ENCODE measurements at places on chromosomes 3 and 15. TPM values are rescaled to one million over a fixed set of nuclear protein-coding genes. Genes with fewer than 3 reads are reported as not detected.

- H3K27me3 ChIP-seq, result no peaks in the 10 kb centered on the region
- H3K4me1 ChIP-seq, result peaks cover 8% of the 10 kb centered on the region
- DNase-seq, result no peak
- H3K27ac ChIP-seq, result no peak overlapping the region
- no peaks in the 10 kb centered on the region for H3K36me3 ChIP-seq
Measured at GRCh38 chr3:10949197-10949596, 43.4 kb upstream of the SLC6A1 start.

DNA sequence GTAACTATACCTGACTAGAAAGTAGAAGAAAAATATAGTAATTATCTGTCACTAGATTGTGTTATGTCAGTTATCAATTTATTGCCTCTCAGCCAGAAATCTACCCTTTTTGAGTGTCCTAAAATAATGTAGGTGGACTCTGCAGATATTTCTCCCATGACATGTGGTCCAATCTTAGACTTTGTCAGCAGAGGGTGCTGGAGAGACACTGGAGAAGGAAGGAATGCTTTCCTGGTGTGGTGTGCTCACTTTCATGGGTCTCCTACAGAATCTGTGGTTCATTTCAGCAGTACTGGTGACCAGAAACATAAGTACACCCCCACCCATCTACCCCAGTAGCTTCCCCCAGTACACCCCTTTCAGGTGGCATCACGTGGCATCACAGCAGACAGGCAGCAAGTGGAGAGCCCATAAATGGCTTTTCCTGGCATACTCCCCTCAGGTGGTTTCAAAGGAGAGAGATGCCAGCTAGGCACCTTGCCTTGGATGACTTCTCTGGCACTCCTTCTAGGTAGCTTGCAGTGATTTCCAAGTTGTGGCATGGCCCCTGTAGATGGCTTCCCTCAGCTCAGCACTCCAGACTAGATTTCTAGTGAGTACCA is 114.7 kb downstream of the GADL1 start:
- H3K36me3 ChIP-seq, result no peaks in the 10 kb centered on the region
- H3K4me1 ChIP-seq, result no peaks in the 10 kb centered on the region
- H3K27me3 ChIP-seq, result no peaks in the 10 kb centered on the region

The LNP1 gene
- total RNA-seq, result 1.5 TPM

DNA sequence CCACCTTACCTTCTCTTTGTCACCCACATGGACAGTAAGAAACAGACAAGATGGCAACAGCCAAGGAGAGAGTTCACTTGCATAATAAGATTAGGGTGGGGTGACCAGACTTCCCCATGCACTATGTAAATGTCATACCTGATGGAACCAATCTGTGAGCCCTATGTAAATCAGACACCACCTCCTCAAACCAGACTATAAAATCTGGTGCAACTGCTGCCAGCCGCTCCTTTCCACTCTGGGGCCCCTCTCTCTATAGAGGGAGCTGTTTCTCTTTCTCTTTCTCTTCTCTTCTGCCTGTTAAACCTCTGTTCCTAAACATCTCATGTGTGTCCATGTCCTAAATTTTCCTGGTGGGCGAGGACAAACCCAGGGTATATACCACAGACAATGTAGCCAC is 405.5 kb upstream of the CNTN4 start:
- H3K36me3 ChIP-seq, result no peaks in the 10 kb centered on the region
- no peak for DNase-seq
- H3K4me3 ChIP-seq, result no peak overlapping the region
- no peaks in the 10 kb centered on the region for H3K27me3 ChIP-seq
- H3K4me1 ChIP-seq, result no peaks in the 10 kb centered on the region

The CLRN1 gene
- total RNA-seq, result not detected

The PP2D1 gene
- total RNA-seq, result not detected

DNA sequence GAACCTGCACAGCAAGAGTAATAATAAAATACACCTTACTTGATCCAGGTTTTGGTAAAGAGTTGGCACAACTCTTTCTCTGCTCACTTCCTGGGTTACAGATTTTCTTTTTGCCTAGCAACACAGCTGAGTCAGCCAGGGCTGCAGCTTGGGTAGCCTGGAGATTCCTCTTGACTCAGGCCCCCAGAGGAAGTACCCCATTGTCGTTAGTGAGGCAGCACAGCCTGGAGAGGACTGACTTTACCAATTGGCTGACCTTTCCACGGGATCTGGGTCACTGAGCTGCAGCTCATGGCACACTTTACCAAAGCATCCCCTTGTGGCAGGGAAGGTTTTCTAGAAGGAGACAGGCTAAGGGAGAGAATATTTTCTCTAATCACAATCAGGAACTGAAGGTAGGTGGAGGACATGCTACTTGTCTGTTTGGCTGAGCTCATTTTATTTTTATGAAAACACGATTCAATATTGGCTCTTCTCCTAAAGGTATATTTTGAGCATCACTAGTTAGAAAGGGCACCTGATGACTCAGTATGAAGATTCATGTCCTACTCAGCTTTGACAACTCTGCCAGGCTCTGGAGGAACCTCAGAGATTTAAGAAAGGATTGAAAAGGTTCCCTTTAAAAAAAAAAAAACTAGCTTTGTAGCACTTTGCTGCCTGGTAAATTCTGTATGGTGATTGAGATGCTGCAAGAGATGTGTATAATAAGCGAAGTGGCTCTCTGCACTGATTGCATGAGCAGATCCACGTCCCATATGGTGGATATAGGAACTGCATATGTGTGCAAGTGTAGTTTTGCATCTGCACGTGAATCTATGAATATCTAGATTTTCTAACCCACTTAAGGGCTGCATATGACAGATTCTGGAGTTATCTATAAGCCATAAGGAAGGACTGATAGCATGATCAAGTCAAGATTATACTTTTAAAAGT is 124.8 kb downstream of the CHDH start:
- peaks cover 13% of the 10 kb centered on the region for H3K27me3 ChIP-seq
- H3K4me3 ChIP-seq, result no peak overlapping the region
- H3K36me3 ChIP-seq, result no peaks in the 10 kb centered on the region
- H3K4me1 ChIP-seq, result peaks cover 28% of the 10 kb centered on the region
- H3K27ac ChIP-seq, result no peak overlapping the region

- no peaks in the 10 kb centered on the region for H3K4me1 ChIP-seq
- H3K27me3 ChIP-seq, result no peaks in the 10 kb centered on the region
- no peak for DNase-seq
- no peak overlapping the region for H3K4me3 ChIP-seq
Measured at GRCh38 chr3:151943539-151943938, 70.1 kb downstream of the SUCNR1 start.

DNA sequence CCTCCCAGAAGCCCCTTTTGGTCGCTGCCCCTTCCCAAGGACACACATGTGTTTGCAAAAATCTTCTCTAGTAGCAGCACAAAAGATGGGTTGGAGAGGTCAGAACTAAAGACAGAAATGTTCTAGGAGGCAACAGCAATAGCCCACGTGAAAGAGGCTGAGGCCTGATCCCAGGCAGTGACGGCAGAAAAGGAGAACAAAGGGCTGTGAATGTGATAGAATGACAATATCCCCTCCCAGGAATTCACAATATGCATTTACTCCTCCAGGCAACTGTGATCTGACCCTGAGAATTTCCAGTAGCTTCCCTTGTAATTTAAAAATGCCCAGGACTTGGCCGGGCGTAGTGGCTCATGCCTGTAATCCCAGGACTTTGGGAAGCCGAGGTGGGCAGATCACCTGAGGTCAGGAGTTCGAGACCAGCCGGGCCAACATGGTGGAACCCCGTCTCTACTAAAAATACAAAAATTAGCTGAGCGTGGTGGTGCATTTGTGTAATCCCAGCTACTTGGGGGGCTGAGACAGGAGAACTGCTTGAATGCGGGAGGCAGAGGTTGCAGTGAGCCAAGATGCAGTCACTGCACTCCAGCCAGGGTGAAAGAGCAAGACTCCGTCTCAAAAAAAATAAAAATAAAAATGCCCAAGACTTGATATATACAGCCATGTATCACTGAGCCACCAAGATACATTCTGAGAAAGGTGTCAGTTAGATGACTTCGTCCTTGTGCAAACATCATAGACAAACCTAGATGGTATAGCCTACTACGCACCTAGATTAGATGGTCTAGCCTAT is 43.6 kb upstream of the PIAS1 start:
- no peak overlapping the region for H3K27ac ChIP-seq
- H3K27me3 ChIP-seq, result no peaks in the 10 kb centered on the region
- H3K36me3 ChIP-seq, result no peaks in the 10 kb centered on the region
- no peak for DNase-seq
- H3K4me1 ChIP-seq, result no peaks in the 10 kb centered on the region

GRCh38 chr15:99344639-99345038 is 93.4 kb downstream of the LRRC28 start:
- H3K27me3 ChIP-seq, result no peaks in the 10 kb centered on the region
- H3K4me3 ChIP-seq, result no peak overlapping the region
- no peak overlapping the region for H3K27ac ChIP-seq
- H3K36me3 ChIP-seq, result no peaks in the 10 kb centered on the region
- no peak for DNase-seq
- no peaks in the 10 kb centered on the region for H3K4me1 ChIP-seq

DNA sequence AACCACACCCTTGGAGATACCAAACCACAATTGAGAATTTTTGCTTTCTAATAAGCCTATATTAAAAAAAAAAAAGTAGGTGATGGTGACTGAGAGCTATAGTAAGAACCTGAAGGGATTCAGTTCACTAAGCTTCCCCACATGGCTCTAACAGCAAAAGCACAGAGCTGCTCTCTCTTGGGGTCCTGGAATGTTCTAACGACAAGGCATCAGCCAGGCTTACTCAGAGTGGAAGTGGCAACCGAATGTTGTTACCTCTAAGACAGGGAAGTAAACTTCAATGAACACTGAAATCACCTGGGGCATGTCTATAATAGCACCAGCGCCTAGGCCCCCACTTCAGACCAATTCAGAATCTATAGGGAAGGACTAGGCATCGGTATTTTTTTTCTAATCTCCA is 397.7 kb downstream of the MAGI1 start:
- no peak for DNase-seq
- H3K36me3 ChIP-seq, result no peaks in the 10 kb centered on the region
- H3K27ac ChIP-seq, result no peak overlapping the region
- no peak overlapping the region for H3K4me3 ChIP-seq

The IQCF2 gene
- total RNA-seq, result not detected

DNA sequence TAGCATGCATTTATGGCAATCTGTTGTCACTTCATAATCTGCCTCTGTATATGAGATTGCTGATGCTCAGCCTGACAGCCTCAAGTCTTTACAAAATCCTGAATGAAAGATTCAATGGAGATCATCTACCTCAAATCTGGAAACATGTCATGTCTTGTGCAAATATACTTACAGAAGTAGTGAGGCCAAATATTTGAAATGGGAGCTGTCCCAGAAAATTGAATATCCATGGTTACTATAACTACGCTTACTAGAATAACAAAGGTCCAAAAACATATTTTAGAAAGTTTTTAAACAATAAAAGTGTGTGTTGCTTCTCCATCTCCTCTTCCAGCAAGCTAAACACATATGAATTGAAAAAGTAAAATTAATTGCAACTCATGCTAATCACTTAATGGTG is 133.2 kb upstream of the DPH6 start:
- no peak overlapping the region for H3K4me3 ChIP-seq
- no peaks in the 10 kb centered on the region for H3K4me1 ChIP-seq
- H3K27me3 ChIP-seq, result no peaks in the 10 kb centered on the region
- no peak overlapping the region for H3K27ac ChIP-seq
- DNase-seq, result no peak

GRCh38 chr3:88433568-88433967 is 283.8 kb downstream of the C3orf38 start:
- DNase-seq, result no peak
- H3K4me3 ChIP-seq, result no peak overlapping the region
- no peaks in the 10 kb centered on the region for H3K4me1 ChIP-seq
- no peak overlapping the region for H3K27ac ChIP-seq

The EFCC1 gene
- 0.29 TPM for total RNA-seq

GRCh38 chr3:14371573-14372474 is 30.6 kb upstream of the SLC6A6 start:
- peak; percentile 17 for DNase-seq
- peak overlapping the region; percentile 70 for H3K27ac ChIP-seq
- H3K4me1 ChIP-seq, result peaks cover 41% of the 10 kb centered on the region

DNA sequence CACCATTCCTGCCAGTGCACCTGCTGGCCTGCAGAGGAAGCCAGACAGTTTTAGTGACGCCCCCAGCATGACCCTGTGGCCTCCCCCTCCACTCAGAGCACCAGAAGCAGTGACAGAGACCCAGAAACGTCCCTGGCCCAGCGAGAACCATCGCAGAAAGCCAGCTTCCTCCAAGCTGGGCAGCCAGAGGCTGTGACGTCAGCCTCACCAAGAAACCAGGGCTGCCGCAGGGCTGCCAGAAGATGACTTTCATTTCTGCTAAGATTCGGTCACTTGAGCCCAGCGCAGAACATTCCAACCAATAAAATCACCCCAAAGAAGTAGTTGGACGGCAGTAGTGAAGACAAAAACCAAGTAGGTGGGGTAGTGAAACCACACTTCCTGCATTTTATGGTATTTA is 29.6 kb upstream of the RPL32 start:
- H3K27ac ChIP-seq, result no peak overlapping the region
- no peaks in the 10 kb centered on the region for H3K36me3 ChIP-seq
- no peak for DNase-seq
- peaks cover 7% of the 10 kb centered on the region for H3K4me1 ChIP-seq
- no peaks in the 10 kb centered on the region for H3K27me3 ChIP-seq

GRCh38 chr15:37586976-37587375 is 347.5 kb upstream of the TMCO5A start:
- no peak for DNase-seq
- H3K4me1 ChIP-seq, result no peaks in the 10 kb centered on the region
- no peaks in the 10 kb centered on the region for H3K36me3 ChIP-seq
